CD4-positive, alpha-beta T cell treated with Interleukin-17A for 4 hours (primary cell): ENCODE measurements at places on chromosomes 7 and 10.

DNA sequence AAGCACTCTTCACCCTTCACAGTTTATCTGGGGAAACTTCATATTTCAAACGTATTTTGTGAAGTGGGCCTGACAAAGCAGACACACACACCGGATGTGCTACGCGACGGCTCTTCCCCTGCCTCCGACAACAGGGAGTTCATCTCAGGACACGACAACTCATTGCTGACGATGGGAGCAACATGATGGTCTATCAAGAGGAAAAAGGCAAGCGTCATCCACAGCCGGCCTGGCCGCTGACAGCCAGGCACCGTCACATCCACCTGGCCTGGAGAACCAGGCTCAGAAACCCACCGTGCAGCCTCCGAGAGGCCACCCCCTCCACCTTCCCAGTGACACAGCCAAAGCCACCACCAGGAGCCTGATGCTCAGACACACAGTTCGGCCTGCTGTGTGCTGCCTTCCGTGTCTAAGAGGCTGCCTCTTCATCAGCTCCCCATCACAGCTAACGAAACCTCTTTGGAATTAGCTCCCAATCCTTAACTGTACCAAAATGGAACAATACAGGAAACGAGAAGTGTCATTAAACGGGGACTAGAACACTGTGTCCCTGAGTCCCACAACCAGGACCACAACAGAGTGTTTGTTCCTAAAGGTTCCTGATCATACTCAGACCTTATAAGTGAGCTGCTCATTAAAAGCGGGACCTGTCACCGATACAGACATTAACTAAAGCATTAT is 76.7 kb downstream of the SFMBT2 start:
- DNase-seq: no peak

GRCh38 chr7:133854739-133855138 is 272.4 kb upstream of the LRGUK start:
- no peak for DNase-seq

- no peak for DNase-seq
These were observed 30.8 kb downstream of the LSMEM1 start for GRCh38 chr7:112511451-112512202.

DNA sequence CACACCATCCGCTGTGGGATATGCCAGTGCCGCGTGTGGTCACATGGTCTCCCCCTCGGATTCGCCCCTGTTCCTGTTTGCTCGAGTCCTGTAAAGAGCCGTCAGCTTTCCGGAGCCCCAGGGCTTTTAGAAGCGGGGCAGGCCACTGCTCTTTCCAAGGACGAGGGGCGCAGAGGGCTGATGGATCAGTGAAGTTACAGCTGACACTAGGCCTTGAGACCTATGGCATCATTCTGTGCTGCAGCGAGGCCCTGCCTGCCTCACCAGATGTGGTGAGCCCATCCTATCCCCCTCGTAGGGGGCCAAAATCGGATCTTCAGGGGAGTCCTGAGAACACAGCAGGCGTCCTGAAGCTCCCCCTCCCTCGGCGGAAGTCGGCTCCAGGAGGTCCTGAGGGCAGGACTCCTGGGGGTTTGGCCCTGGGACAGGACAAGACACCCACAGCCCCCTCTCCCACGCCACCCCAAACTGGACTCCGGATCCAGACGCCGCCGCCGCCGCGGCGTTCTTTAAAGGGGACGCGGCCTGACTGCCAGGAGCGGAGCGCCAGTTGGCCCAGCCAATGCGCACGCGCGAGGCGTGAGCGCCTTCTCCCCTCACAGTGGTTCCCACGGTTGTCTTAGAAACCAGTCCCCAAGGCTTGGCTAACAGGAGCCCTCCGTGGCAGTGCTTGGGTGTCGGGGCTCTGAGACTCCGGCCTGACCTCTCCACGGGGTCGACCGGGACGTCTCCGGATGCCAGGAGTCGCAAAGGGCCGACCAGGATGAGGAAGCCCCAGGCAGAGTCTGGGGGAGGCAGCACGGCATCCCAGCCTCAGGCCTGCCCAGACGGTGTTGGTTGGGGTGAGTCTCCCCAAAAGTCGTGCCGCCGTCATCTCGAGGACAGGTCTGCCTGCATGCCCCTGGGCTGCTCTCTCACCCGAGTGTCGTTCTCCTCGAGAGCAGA is 371.7 kb downstream of the ZNF716 start:
- DNase-seq: no peak

- no peak for DNase-seq
These were observed 5.2 kb downstream of the TAX1BP1 start for GRCh38 chr7:27745064-27745583.

GRCh38 chr10:22719406-22720042 is 5.1 kb upstream of the PIP4K2A start:
- DNase-seq: no peak

DNA sequence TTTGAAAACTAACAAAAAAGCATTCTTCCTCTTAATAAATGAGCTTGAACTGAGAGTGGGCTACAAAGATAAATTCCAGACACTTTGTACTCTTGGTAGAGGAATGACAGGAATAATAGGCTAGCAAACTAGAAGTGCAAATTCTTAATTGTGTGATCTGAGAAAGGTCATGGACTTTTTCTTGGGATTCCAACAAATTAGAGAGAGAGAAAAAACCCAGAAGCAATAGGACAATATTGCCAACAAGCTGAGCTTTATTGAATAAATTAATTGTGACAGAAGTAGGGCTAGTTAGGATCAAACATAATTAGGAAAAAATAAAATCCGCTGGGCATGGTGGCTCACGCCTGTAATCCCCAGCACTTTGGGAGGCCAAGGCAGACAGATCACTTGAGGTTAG is 41.4 kb upstream of the LAMB1 start:
- no peak for DNase-seq

GRCh38 chr7:351681-352480 is 61.9 kb downstream of the FOXL3 start:
- DNase-seq: peak; percentile 81

- DNase-seq: no peak
These were observed 29.7 kb upstream of the PAX2 start for GRCh38 chr10:100715445-100716385.

- DNase-seq: no peak
These were observed 22.4 kb upstream of the HDAC9 start for GRCh38 chr7:18473119-18473518.

DNA sequence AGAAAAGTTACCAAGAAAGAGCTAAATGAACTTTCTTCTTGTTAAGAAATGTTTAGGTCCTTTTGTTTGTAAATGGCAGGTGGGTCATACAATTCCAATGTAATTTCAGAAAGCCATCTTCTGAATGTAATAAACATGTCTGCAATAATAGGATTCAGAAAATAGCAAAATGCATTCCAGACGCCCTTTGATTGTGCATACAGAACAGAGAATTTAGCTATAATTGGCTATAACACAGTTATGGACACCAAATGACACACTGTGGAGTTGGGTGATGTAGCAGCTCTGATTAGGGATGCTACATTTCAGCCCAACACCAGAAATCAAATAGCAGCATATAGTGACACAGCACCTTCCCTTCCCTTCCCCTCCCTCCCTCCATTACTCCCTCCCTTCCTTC is 240.8 kb downstream of the SNX10 start:
- no peak for DNase-seq

DNA sequence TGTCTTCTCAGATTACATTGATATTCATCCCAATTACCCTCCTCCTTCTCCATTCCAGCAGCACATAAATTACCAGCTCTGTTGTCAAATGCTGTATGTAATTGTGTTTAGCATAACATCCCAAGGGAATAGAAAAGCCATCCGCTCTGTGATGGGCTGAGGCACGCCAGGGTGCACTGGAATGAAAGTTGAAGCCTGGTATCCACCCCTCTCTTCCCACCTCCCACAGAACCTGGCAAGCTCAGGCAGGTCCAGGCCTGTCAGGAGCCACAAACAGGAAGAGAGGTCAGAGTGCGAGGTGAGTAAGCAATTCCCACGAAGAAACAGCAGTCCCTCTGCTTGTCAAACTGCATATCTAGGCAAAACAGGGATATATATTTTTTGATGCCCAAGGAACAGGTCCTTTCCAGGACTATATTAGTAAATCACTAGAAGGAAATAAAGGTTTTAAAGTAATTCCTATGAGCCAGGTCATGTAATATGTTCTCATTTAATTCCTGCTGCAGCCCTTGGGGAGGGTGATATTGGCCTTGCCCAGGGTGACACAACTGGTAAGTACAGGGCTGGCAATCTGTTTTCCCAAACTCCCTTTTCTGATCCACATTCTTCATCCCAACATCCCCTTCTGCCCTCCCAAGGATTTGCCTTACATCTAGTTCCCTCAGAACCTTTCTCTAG is 155.6 kb upstream of the GHITM start:
- no peak for DNase-seq

DNA sequence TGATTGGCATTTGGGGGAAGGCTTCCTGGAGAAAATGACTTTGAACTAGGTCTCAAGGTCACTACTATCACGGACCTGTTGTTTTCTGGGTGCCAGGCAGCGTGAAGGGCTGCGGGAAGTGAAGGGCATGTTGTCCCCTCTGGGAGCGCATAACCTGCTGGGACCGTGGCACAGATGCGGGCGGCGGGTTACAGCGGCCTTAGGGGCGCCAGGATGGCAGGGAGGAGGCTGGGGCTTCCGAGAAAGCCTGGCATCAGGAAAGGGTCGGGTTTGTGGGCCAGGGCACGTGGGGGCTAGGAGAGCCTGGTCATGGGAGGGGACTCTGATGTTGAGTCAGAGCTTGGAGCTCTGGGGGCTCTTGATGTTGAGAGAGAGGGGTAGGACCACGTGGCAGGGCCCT is 6.1 kb downstream of the SLC4A2 start:
- no peak for DNase-seq

DNA sequence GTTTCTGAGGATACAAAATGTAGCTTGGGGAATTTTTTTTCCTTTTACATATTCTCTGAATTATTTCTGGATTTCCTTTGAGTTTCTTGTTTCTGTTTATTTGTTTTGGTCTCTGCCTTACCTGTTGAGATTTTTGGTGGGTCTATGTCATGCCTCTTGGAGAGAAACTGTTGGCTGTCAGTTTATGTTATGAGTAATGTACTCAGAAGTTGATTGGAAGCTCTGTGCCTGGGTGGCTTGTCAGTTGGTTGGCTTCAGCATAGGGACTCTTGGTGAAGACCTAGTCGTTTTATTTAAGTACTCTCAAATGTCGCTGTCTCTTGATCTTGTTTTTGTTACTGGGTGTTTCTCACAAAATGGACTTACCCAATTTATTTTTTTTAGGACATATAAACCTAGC is 132.4 kb downstream of the CDK14 start:
- DNase-seq: no peak

GRCh38 chr10:131205556-131205955 is 106.0 kb downstream of the TCERG1L start:
- DNase-seq: no peak

DNA sequence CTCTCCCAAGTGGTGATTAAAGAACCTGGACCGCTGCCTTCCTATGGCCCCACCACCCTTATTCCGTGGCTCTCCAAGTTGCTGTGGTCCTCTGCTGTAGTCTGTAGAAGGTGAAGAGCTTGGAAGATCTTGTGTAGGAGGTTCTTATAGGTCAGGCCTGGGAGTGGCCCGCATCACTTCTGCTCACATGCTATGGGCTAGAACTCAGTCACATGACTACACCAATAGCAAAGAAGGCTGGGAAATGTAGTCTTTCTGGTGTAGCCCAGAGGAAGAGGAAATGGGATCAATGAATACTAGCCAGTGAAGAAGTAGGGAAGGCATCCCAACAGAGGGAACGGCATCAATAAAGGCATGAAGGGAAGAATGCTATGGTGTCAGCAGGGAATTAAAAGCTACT is 41.3 kb upstream of the AOAH start:
- DNase-seq: no peak

GRCh38 chr7:154666768-154667167 is 336.2 kb downstream of the PAXIP1 start:
- no peak for DNase-seq

DNA sequence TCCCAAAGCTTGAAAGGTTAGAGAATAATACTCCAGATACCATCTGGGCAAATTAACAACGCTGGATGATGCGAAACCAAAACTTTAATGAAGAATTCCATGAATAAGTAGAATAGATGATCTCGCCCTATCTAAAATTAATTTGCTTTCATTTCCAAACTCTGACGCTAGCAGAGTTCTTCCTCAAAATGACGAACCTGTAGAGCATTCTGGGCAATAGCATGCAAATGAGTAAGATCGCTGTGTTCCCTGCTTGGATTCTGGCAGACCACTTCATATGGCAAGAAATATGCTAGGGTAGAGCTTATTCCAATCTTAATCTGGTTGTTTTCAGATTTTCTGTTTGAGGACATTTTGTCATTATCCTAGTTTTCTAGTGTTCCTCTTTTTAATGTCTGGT is 36.1 kb upstream of the SMNDC1 start:
- DNase-seq: no peak

GRCh38 chr10:52956861-52957260 is 184.3 kb upstream of the MBL2 start:
- DNase-seq: no peak

GRCh38 chr10:75108684-75109458 is 2.6 kb upstream of the SAMD8 start:
- no peak for DNase-seq
